ENCODE measurements at places on chromosomes 1 and 21.

DNA sequence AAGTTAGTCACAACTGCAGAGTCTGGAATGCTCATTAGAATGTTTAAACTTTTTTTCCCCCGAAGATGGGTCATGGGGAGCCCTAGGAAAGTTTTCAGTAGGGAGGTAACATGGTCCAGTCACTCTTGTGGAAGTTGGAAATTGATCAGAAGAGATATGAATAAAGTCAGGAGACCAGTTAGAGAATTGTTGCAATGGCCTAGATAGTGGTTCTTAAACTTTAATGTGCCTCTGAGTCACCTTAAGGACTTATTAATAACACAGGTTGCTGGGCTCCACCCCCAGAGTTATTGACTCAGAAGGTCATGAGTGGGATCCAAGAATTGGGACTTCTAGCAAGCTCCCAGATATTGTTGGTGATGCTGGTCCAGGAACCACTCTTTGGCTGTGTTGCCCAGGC is 3.2 kb upstream of the TFAP2E start:
- DNase-seq, result no peak

DNA sequence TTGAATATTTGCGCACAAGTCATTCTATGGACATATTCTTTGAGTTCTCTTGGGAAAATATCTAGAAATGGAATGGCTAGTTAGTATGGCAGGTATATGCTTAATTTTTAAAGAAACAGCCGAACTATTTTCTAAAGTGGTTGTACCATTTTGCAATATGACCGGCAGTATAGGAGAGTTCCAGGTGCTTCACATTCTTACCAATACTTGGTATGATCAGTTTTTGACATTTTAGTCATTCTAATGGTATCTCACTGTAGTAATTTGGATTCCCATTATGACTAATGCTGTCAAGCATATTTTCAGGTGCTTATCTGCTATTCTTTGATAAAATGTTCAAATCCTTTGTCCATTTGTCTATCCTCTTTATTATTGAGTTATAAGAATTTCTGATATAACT is 20.6 kb downstream of the ATPAF1 start:
- no peak for DNase-seq

GRCh38 chr1:112410673-112411072 is 14.7 kb downstream of the CTTNBP2NL start:
- DNase-seq, result no peak

GRCh38 chr1:176102768-176103350 is 104.2 kb downstream of the COP1 start:
- no peak for DNase-seq

- DNase-seq, result no peak
Measured at GRCh38 chr1:58887059-58887458, 103.2 kb upstream of the JUN start.

GRCh38 chr1:203937678-203938330 is 76.4 kb downstream of the SNRPE start:
- DNase-seq, result no peak

Data from NCI-H2029 treated with DMSO at 0.1 percent for 48 hours (cell line).